Stimulated activated CD8-positive, alpha-beta memory T cell treated with anti-CD3 and anti-CD28 coated beads, Interleukin-4, amount 100 ng/mL, for 1 hour (primary cell): ENCODE measurements at places on chromosomes 1 and 21.

- no peak for DNase-seq
These were observed 10.2 kb downstream of the SH3BP5L start for GRCh38 chr1:248815407-248816034.

GRCh38 chr1:94920061-94920460 lies 6.8 kb downstream of the CNN3 start:
- no peak for DNase-seq

GRCh38 chr21:39316729-39317128 lies 3.3 kb upstream of the BRWD1 start:
- DNase-seq, result no peak

GRCh38 chr1:31881688-31882000 lies 56.5 kb downstream of the PTP4A2 start:
- DNase-seq, result no peak

DNA sequence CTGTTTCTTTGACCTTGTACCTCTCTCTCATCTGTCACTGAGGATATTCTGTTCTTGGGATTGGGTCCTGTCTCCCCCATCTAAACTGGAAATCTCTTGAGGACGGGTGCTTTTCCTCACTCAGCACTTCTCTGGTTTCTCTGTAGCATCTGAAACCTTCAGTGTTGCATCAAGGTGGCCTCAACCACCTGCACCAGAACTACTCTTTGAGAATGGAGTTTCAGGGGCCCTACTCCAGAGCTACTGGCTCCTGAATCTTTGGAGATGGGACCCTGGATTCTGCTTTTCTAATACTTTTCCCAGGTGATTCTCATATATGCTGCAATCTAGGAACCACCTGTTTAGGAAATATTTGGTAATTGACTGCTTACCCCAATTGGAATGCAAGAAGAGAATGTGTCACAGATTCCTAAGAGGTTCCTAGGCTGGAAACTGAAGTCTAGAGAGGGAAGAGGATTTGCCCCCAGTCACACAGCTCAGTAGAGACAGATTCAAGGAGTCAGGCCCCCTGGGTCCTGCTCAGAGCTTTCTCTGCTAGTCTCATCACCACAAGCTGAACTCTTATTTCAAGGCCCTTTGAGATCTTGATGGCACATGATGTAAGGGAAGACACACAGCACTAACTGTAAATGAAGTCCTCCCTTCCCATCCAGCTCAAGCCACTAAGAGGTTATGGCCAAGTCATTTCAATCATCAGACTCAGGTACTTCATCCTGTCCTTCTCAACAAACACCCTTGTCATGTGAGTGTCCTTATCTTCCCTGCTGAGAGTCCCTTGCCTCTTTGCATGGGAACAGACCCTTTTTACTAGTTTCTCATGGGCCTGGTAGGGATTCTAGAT lies 48.7 kb downstream of the EIF2D start:
- no peak for DNase-seq

DNA sequence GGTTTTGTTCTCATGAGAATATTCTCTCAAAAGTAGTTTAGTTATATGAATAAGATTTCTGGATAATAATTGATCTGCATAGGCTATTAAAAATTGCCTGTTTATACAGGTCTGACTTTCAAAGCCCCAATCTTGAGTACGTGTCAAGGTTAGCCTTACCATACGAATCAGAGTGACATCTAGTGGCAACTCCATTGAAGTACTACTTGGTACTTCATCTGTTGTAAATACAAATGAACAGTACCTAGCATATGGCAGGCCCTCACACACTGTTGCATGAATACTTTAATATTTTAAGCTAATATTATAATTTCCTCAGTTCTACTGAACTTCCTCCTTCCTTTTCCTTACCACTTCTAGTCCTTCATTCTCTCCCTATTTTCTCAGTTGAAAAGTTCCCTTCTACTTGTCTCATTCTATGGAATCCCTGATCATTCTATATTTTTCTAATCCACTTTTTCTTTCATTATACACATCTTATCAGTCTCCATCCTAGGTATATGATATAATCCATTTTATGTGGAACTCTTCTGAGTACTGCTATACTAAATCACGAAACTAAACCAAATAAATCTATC lies 101.2 kb downstream of the AKT3 start:
- no peak for DNase-seq

GRCh38 chr1:109636201-109636952 lies 16.7 kb downstream of the AMPD2 start:
- no peak for DNase-seq
